Right renal pelvis (tissue), 4 donors: ENCODE measurements at places on chromosomes 3 and 15.

GRCh38 chr3:186142393-186142932, 33.6 kb upstream of the ETV5 start:
- DNase-seq = no peak

DNA sequence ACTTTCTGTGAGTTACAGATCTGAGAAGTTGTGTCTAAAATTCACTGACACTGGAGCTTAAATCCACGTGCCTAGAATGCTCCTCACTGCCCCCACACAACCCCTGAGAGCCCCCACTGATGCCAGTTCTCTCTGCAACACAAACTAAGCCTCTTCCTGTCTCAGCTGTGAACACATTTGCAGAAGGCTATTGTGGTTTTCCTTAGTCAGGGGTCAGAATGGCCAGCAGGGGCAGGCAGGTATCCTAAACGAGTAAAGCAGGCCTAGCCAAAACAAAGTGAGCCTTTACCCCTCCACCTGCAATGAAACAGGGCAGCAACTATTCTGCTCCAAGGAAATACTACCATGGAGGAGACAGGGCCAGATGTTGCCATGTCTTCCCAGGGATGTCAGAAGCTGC, 78.6 kb downstream of the FHIT start:
- no peak for DNase-seq

DNA sequence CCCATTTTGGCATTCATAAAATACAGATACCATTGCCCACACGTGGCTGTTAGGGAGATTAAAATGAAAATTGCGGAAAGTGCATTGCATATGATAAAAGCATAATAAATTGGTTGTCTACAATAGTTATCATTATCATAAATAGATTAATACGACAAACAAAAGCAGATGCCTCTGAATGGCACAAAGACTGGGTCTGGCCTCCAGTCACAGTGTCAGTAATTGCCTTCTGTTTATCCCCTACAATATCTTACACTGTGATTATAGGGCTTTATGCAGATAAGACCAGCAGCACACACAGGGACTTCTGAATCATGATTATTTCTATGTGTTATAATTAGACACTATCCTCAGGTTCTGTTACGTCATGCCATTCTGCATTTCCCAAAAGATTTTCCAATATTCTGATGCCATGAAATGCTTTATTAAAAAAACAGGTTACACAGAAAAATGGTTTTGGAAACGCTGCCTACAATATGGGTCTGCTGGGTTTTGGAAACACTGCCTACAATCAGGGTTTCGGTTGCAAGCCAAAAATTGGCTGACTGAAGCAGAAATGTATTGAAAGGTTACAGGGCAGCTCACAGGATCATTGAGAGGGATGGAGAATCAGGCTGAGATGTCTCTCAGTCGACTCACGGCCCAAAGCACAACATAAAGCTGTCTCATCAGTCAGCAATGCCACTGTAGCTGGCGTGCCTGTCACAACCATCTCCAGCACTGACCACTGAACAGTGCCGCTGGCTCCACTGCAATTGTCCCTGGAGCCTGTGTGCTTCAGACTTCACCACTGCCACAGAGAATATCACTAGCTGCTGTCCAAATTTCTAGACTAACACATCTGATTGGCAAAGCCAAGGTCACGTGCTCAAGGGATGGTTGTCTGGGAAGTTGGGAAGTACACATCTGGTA, 248.1 kb downstream of the ERC2 start:
- no peak for DNase-seq

DNA sequence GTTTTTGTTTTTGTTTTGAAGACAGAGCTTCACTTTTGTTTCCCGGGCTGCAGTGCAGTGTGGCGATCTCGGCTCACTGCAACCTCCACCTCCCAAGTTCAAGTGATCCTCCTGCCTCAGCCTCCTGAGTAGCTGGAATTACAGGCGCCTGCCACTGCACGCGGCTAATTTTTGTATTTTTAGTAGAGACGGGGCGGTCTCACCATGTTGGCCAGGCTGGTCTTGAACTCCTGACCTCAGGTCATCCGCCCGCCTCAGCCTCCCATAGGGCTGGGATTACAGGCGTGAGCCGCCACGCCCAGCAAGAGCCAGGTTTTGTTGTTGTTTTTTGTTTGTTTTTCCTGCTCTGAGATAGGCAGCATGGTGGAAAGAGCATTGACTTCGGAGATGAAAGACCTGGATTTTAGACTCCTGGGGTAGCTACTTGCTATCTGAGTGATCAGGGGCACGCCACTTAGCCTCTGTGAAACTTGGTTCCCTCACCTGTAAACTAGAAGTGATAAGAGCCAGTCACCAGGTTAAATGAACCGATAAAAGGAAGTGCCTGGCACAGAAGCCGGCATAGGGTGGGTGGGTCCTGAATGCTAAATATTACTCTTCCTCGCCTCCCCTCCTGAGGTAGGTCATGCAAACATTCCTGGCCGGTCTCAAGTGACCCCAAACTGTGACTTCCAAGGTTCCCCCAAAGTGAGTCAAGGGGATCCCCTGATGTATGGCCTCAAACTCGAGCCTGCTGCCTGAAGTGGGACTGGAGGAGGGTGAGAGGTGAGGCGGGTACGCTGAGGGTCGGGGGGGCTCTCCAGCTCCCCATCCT, 62.9 kb upstream of the MCF2L2 start:
- DNase-seq = no peak

DNA sequence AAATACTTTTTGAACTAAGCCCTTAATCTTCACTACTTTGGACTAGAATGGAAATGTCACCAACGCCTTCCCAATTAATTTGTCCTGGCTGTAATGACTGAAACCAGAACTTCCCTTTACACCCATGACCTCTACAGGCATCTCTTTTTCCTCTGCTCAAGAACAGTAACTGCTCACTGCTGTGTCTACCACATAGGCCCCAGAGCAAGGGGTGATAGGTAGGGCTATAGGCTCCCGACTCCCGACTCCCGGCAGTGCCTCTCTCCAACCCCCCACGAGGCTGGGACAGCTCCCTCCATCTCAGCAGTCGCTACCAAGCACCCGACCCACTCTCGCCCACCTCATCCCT, 384 bp upstream of the LEKR1 start:
- no peak for DNase-seq

GRCh38 chr3:127529346-127530188, 61.0 kb downstream of the TPRA1 start:
- DNase-seq = no peak

GRCh38 chr3:169564883-169565282, 98.6 kb downstream of the MECOM start:
- DNase-seq = no peak

GRCh38 chr3:116863270-116863770, 153.7 kb downstream of the TUSC7 start:
- DNase-seq = no peak

- no peak for DNase-seq
Measured at GRCh38 chr15:96005906-96006305, 324.6 kb upstream of the NR2F2 start.

- no peak for DNase-seq
Measured at GRCh38 chr3:47162697-47163168, 1.2 kb downstream of the SETD2 start.

- no peak for DNase-seq
Measured at GRCh38 chr3:127658234-127658633, 14.5 kb upstream of the ABTB1 start.

DNA sequence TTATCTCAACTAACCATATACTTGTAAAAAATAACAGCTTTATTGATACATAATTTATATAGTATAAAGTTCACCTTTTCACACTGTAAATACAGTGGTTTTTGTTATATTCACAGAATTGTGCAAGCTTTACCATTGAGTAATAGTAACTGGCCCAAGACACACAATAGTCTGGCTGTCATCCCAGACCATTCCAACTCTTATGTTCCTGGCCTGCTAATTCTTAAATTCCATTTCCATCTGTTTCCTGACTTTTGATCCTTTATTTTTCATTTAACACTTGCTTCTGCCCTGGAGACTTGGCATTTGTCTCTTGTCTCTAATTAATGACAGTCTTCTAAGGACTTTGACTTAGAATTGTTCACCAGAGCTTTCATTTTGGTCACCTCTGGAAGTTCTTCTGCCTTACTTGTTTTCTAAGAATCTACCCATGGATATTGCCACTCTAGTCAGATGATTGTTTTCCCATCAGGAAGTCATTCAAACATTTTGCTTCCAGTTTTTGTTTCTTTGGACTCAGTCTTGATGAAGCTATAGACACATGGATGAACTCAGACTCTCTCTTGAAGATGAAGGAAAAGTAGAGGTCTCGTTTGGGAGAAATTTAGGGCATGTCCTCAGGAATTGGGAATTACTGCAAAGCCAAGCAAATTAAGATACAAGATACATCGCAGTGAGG, 27.2 kb upstream of the PLSCR4 start:
- DNase-seq = no peak

DNA sequence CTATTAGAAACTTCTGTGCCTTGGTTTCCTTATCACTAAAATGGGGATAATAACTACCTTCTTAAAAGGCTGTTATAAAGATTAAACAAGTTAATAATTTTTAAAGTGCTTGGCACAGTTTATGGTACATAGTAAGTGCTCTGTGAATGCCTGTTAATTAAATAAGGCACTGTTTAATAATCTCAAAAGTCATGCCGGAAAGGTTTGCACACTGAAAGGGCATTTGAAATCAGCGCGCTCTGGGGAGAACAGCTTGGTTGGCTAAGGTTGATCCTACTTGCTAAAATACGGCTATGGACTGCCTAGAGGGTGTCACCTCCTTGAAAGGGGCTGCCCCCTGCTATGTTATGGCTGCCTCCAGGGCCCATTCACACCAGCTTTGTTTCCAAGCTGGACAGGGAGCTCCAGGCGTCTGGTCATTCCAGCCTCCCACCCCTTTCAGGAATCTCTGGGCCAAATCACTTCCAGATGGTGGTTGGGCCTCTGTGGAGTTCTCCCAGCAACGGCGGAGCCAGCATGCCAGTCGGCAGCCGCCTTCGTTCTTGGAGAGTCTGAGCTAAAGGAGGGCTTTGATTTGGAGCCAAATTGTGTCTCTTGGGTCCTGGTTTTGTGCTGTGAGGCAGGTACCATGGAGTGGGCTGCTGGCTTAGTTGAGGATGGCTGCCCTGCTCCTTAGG, 5.9 kb downstream of the FLNB start:
- no peak for DNase-seq

GRCh38 chr3:12005951-12006625, 1.9 kb downstream of the SYN2 start:
- no peak for DNase-seq

- DNase-seq = no peak
Measured at GRCh38 chr3:31405515-31405914, 127.2 kb upstream of the STT3B start.

GRCh38 chr3:186921578-186921977, 8.7 kb upstream of the ST6GAL1 start:
- no peak for DNase-seq

DNA sequence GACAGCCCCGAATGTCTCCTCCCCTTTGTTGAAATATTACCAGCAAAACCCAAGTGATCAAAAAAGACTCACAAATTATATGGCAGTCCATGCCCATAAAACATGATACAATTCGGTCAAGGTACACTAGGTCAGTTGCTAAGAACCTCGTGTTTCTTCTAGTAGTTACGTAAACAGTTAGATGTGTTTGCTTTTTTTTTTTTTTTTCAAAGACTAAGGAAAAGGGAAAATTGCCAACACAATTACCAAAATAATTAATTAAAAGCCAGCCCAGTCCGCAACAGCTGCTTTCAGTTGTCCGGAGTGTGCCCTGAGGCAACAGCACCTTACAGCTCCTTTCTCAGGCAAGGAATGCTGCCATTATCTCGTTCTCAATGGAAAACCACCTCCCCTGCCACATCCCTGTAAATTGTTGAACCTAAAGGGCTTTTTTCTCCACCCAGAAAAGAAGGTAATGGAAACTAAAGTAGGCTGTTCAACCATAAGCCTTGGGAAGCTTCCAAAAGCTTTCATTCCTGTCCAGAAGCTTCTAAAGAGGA, 129.2 kb upstream of the TSC22D2 start:
- DNase-seq = no peak

- DNase-seq = no peak
Measured at GRCh38 chr15:58574631-58575030, 142.8 kb downstream of the LIPC start.

GRCh38 chr3:94965867-94966475, 903.1 kb downstream of the NSUN3 start:
- DNase-seq = no peak

DNA sequence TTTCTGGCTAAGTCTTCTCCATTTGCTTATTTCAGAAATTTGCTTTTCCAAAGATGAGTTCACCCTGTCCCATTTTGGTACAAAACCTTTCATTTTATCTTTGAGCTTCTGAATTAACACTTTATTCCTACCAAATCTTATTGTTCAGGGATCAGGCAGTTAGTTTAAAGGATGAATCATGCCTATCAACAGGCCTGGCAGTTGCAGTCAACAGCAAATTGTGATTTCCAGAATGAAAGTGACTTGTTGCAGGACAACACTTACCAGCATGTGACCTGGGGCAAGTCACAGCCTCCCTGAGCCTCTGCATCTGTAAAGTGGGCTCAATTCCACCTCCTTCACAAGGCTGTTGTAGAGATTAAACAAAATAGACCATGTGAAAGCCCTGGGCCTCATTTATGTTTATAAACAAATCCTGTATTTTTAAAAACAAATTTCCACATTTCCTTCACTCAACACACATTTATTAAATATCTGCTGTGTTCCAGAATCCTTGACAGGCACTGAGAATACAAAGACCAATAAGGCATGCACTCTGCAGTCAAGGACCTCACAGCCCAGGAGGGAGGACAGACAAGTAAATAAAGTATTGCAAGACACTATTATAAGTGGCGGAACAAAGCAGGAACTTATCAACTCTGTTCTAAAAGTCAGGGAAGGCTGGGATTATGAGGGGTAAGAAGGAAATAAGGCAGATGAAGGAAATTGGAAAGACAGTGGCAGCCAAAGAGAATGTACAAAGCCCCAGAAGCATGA, 359.1 kb upstream of the IL12A start:
- DNase-seq = no peak

GRCh38 chr15:80550908-80551260, 144.2 kb upstream of the ABHD17C start:
- DNase-seq = no peak

GRCh38 chr3:26587571-26587970, 35.0 kb upstream of the LRRC3B start:
- DNase-seq = no peak

DNA sequence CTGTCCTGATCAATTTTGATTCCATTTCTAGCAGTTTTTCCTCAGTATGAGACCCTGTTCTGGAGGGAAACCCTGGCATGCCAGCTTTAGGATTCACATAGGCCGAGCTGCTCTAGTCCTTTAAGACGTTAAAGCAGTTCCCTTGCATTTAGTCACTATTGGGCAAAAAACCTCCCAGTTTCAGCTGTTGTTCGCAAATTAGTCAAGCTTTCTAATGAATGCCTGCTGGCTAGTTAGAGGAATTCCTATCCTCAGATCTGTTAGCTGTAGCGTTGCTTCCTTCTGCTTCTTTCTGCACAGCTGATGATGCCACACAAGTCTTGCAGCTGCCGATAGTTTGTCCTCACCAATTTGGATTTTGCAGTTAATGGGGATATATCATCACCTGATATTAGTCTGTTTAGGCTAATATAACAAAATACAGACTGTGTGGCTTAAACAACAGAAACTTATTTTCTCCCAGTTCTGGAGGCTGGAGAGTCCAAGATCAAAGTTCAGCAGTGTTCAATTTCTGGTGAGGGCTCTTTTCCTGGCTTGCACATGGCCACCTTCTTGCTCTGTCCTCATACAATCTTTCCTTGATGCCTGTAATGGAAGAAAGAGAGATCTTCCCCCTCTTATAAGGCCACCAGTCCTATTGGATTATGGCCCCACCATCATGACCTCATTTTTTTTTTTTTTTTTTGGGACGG, 7.5 kb upstream of the UBL7 start:
- no peak for DNase-seq

- DNase-seq = no peak
Measured at GRCh38 chr3:150439657-150440056, 31.6 kb downstream of the TSC22D2 start.
